ENCODE measurements at places on chromosomes 4 and X. TPM values are rescaled to one million over a fixed set of nuclear protein-coding genes. Genes with fewer than 3 reads are reported as not detected.

The CYBB gene
- not detected for total RNA-seq

DNA sequence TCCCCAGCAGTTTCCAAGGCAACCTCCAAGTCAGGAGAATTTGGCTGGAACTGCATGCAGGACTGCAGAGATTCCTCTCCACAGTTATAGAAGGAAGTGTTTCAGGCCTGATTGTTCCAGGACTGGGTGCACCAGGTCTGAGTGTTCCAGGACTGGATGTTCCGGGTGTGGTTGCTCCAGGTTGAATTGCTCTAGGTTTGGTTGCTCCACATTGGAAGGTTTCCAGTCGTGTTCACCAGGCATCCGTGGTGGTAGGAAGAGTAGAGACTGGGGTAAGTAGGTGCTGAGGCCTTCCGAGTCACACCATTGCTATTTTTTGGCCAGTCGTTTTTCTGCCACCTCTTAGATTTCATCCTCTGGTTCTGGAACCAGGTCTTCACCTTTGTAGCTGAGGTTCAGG, 105.4 kb downstream of the MSN start:
- no peaks in the 10 kb centered on the region for H3K36me3 ChIP-seq
- no peaks in the 10 kb centered on the region for H3K27me3 ChIP-seq
- no peak for DNase-seq

- no peaks in the 10 kb centered on the region for H3K4me1 ChIP-seq
- no peak overlapping the region for H3K27ac ChIP-seq
- no peaks in the 10 kb centered on the region for H3K27me3 ChIP-seq
- no peak overlapping the region for H3K4me3 ChIP-seq
- H3K36me3 ChIP-seq = no peaks in the 10 kb centered on the region
These were observed 580.2 kb downstream of the MID1IP1 start for GRCh38 chrX:39381422-39381821.

- H3K27ac ChIP-seq = no peak overlapping the region
- no peak overlapping the region for H3K4me3 ChIP-seq
- no peaks in the 10 kb centered on the region for H3K4me1 ChIP-seq
These were observed 856.8 kb downstream of the SH3BGRL start for GRCh38 chrX:82058728-82059127.

- H3K27ac ChIP-seq = no peak overlapping the region
- no peaks in the 10 kb centered on the region for H3K4me1 ChIP-seq
- DNase-seq = no peak
- no peak overlapping the region for H3K4me3 ChIP-seq
- H3K36me3 ChIP-seq = no peaks in the 10 kb centered on the region
These were observed 79.0 kb upstream of the NKX1-1 start for GRCh38 chr4:1485280-1485679.

- no peaks in the 10 kb centered on the region for H3K27me3 ChIP-seq
- no peak for DNase-seq
- H3K4me3 ChIP-seq = no peak overlapping the region
- H3K27ac ChIP-seq = no peak overlapping the region
- H3K36me3 ChIP-seq = no peaks in the 10 kb centered on the region
These were observed 105.6 kb upstream of the PGRMC2 start for GRCh38 chr4:128393101-128393704.

All from HepG2 (cell line).